ENCODE measurements at places on chromosomes 4 and X. TPM values are rescaled to one million over a fixed set of nuclear protein-coding genes. Genes with fewer than 3 reads are reported as not detected.

GLRA3 gene
- 0.39 TPM for total RNA-seq

PNMA5 gene
- not detected for total RNA-seq

ARHGEF6 gene
- total RNA-seq: 14.1 TPM

CDK16 gene
- 76.0 TPM for total RNA-seq

GRCh38 chr4:69610484-69610883 is 29.0 kb downstream of the UGT2A2 start:
- H3K4me3 ChIP-seq: no peak overlapping the region
- no peaks in the 10 kb centered on the region for H3K27me3 ChIP-seq
- DNase-seq: no peak
- H3K4me1 ChIP-seq: no peaks in the 10 kb centered on the region

ASB12 gene
- total RNA-seq: not detected

- no peaks in the 10 kb centered on the region for H3K36me3 ChIP-seq
- no peak for DNase-seq
- H3K4me3 ChIP-seq: no peak overlapping the region
- H3K27me3 ChIP-seq: no peaks in the 10 kb centered on the region
- no peak overlapping the region for H3K27ac ChIP-seq
These were observed 177.6 kb upstream of the GLRA2 start for GRCh38 chrX:14351611-14352303.

GRCh38 chr4:144450526-144450925 is 195.4 kb upstream of the HHIP start:
- DNase-seq: no peak
- no peak overlapping the region for H3K4me3 ChIP-seq
- no peaks in the 10 kb centered on the region for H3K36me3 ChIP-seq
- H3K27ac ChIP-seq: no peak overlapping the region
- no peaks in the 10 kb centered on the region for H3K4me1 ChIP-seq

GRCh38 chrX:41313419-41313818 is 20.5 kb upstream of the DDX3X start:
- DNase-seq: no peak
- H3K27ac ChIP-seq: no peak overlapping the region
- H3K36me3 ChIP-seq: no peaks in the 10 kb centered on the region
- no peaks in the 10 kb centered on the region for H3K4me1 ChIP-seq

DNA sequence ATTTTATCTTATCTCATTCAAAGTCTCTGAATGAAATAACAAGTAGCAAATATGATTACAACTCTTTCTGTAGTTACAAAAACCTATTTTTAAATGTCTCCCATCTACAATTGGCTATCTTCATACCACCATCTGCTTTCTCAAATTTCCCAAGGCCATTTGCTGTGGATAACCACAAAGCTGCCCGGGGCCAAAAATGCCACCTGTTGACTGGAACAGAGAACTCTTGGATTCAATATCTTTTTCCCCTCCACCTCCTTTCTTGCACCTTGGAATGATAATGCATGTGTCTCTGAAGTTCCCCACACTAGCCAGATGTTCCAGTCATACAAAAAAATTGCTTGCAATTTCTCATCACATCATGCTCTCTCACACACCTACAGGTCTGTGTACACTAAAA is 93.3 kb upstream of the SCML1 start:
- no peak overlapping the region for H3K4me3 ChIP-seq
- no peaks in the 10 kb centered on the region for H3K27me3 ChIP-seq
- no peak for DNase-seq

GRCh38 chrX:100070334-100070849 is 339.7 kb downstream of the PCDH19 start:
- H3K27me3 ChIP-seq: no peaks in the 10 kb centered on the region
- H3K4me3 ChIP-seq: no peak overlapping the region
- H3K4me1 ChIP-seq: no peaks in the 10 kb centered on the region
- DNase-seq: no peak

CLTRN gene
- total RNA-seq: 0.42 TPM

- no peaks in the 10 kb centered on the region for H3K27me3 ChIP-seq
- DNase-seq: no peak
These were observed 271.1 kb upstream of the ZFP42 start for GRCh38 chr4:187724456-187724855.

USP17L30 gene
- total RNA-seq: not detected

SFRP2 gene
- total RNA-seq: 24.1 TPM
